ENCODE measurements at places on chromosomes 11 and 22.

GRCh38 chr22:25845985-25846745, 104.2 kb downstream of the MYO18B start:
- no peak for DNase-seq

GRCh38 chr22:29310863-29311339, 4.5 kb downstream of the GAS2L1 start:
- peak; percentile 89 for DNase-seq

GRCh38 chr11:131033151-131033651, 116.9 kb upstream of the SNX19 start:
- no peak for DNase-seq

GRCh38 chr11:115606498-115607220, 102.4 kb upstream of the CADM1 start:
- DNase-seq = no peak

DNA sequence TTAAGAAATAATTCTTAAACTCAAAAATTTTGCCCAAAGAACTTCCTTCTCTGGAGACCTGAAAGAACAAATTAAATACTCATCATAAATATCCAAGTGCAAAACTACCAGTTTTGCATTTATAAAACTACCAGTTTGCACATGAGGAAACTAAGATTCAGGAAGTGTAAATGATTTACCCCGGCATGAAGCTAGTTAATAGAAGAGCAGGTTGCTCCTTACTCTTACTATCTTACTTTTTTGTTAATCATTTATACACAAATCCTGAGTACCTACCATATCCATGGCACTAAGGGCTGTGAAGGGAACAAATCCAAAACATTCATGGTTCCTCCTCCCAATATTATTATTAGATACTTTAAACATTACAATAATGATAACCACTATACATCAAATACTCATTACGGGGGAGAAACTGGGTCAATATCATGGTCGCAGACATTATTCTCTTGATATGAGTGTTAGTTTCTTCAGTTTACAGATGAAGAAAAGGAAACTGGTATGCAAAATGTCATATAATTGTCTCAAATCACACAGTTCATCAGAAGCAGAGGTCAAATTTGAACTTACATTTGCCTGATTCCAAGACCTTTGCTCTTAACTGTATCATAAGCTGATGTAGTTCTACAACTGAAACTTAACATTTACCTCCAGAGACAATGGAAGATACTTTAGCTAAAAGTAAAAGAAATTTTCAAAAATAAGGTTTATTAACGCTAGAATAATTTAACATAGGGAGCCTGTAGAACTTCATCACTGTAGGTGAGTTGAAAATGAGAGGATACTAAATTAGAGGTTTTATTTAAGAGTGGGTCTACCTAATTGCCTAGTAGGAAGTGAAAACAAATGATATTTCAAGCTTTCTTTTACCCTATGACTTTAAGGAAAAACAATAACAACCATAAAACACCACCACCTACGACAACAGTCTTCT, 74.5 kb downstream of the FAM76B start:
- no peak for DNase-seq

DNA sequence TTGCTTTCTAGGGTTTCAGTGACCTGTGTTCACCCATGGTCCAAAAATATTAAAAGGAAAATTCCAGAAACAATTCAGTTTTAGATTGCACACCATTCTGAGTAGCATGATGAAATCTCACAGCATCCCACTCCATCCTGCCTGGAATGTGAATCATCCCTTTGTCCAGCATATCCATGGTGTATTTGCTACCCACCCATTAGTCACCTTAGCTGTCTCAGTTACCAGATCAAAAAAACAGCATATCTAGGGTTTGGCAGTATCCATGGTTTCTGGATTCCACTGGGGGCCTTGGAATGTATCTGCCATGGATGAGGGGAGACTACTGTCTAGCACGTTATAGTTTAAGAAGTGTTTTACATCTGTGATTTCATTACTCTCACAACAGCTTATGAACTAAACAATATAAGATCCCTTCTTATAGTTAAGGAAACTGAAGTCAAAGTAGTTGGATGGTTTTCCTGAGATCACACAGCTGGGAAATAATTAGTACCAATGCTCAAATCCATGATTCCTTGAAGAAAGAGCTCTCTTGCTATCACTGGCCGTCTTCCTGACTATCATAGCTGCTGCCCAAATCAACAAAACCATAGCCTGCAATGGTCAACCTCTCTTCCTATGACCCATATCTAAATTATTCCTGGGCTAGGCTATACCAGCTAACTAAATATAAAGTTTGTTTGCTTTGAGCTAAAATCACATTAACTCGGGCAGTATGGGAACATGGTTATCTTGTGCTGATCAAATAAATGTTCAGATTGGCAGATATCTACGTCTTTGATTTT, 122.6 kb downstream of the MICAL2 start:
- no peak for DNase-seq

- DNase-seq = no peak
Measured at GRCh38 chr11:6012035-6012668, 5.4 kb upstream of the OR56A4 start.

- DNase-seq = no peak
Measured at GRCh38 chr11:19027829-19028595, 32.5 kb downstream of the MRGPRX2 start.

DNA sequence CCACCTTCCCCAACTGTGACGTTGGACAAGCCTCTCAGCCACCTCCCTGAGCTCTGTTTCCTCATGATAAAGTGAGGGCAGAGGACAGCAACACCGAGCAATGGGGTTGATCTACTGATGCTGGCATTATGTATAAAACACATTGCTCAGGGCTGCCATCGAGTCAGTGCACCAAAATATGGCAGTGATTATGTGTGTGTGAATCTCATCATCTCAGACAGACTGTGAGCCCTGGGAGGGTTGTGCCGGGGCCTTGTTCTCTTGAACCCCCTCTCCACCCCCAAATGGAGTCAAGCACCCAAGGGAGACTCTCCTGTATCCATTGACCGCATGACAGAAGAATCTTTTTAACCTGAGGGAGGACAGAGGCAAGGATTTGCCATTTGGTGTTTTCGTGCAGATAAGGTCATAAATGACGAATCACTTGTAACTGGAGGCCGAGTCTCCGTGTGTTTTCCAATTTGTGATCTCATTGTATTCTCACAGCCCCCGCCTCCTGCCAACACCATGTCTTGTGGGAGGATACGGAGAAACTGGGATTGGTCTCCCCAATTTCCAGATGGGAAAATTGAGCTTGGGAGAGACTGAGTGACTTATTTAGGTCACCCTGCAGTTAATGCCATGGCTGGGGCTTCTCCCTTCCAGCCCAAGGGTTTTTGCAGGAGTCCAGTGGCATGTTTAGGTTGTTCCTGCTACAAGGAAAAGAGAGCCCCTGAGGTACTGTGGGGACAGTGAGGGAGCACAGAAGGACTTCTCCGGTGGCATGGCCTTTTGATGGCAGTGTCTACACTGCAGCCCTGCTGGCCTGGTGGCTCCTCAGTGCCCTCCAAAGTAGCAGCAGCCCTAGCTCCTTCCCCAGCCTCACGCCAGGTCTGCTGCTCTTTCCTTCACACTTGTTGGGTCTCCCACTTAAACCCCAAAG, 52.4 kb downstream of the CHRDL2 start:
- peak; percentile 9 for DNase-seq

Data from CD4-positive, alpha-beta T cell treated with Interleukin-4 for 1 hour (primary cell).